Activated T-helper 2 cell treated with anti-CD3 and anti-CD28 coated beads, Interferon-gamma antibody, Interleukin-2, Interleukin-4, amounts not matched to agents 10 μg/mL and 5 μg/mL and 100 μg/mL, durations not matched to agents 14 hours and 24 hours and 36 hours (primary cell): ENCODE measurements at places on chromosomes 3 and 15. TPM values are rescaled to one million over a fixed set of nuclear protein-coding genes. Genes with fewer than 3 reads are reported as not detected.
A peak's percentile ranks its signal among the peaks of the same experiment; 100 is the strongest.

DNA sequence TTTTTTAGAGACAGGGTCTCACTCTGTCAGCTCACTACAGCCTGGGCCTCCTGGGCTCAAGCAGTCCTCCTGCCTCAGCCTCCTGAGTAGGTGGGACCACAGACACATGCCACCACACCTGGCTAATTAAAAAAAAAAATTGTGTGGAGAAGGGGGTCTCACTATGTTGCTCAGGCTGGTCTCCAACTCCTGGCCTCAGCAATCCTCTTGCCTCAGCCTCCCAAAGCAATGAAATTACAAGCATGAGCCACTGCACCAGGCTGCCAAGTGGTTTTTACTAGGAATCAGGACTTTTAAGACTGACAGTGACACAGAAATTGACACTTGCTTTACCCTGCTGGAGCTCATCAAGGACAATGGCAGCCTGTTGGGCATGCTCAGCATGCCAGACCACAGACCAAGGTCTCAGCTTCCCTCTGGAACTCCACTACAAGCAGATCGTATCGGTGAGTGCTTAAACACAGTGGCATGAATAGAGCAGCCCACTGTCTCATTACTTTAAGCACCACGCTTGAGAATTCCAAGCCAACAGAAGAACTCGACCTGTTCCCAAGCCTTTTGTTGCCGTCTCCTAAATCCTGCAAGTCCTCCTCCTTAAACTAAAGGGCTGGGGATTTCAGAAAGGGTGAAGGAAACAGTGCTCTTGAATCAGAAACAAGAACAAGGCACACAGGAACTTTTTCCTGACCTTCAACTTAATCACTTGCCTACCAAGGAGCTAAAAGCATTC, 41.4 kb downstream of the EOMES start:
- no peak overlapping the region for H3K4me3 ChIP-seq
- DNase-seq = no peak
- H3K27me3 ChIP-seq = peaks cover 5% of the 10 kb centered on the region

The LRRC31 gene
- 0.07 TPM in 1 of 2 replicates, not detected in the other for total RNA-seq

DNA sequence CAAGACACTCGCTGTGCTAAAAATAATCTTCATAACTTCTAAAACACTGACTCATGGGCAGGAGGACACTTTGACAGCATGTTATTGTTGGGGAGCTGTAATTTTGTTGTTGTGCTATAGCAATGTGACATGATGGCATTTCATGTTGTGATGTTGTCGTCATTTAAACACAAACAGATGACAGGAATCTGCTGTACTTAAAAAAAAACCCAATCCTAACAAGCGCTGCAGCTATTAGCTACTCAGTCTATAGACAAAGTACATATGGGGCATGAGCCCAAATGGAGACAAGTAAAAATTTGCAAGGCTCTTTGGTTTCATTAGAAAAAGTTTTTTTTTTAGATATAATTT, 828 bp upstream of the ATOSA start:
- no peak for DNase-seq
- peaks cover 17% of the 10 kb centered on the region for H3K36me3 ChIP-seq
- H3K27ac ChIP-seq = no peak overlapping the region
- H3K4me3 ChIP-seq = peak overlapping the region; percentile 51
- H3K27me3 ChIP-seq = no peaks in the 10 kb centered on the region

The GOLGA6B gene
- total RNA-seq = not detected in 2 replicates

- peaks cover 4% of the 10 kb centered on the region for H3K36me3 ChIP-seq
- no peak overlapping the region for H3K4me3 ChIP-seq
- peaks cover 5% of the 10 kb centered on the region for H3K4me1 ChIP-seq
- DNase-seq = no peak
- H3K27me3 ChIP-seq = no peaks in the 10 kb centered on the region
- H3K27ac ChIP-seq = no peak overlapping the region
Observed at GRCh38 chr3:122858373-122858772, 63.5 kb downstream of the SLC49A4 start.

The HDC gene
- 8.7 and 9.3 TPM in 2 replicates for total RNA-seq

The GPR176 gene
- total RNA-seq = 0.34 and 0.53 TPM in 2 replicates

The AHSG gene
- total RNA-seq = not detected in 2 replicates

GRCh38 chr3:73866846-73867245, 242.1 kb upstream of the PDZRN3 start:
- DNase-seq = no peak
- no peaks in the 10 kb centered on the region for H3K27me3 ChIP-seq
- no peak overlapping the region for H3K27ac ChIP-seq
- no peaks in the 10 kb centered on the region for H3K4me1 ChIP-seq
- H3K4me3 ChIP-seq = no peak overlapping the region

- no peak for DNase-seq
- H3K27me3 ChIP-seq = no peaks in the 10 kb centered on the region
- no peaks in the 10 kb centered on the region for H3K36me3 ChIP-seq
- H3K27ac ChIP-seq = no peak overlapping the region
- H3K4me1 ChIP-seq = no peaks in the 10 kb centered on the region
Observed at GRCh38 chr3:60767536-60767935, 483.7 kb downstream of the FHIT start.

The CASR gene
- total RNA-seq = not detected in 2 replicates

The ADGRG7 gene
- total RNA-seq = not detected in 2 replicates
